ENCODE measurements at places on chromosomes 16 and 17. TPM values are rescaled to one million over a fixed set of nuclear protein-coding genes. Genes with fewer than 3 reads are reported as not detected.

The EPOP gene
- 2.9 TPM for total RNA-seq

DNA sequence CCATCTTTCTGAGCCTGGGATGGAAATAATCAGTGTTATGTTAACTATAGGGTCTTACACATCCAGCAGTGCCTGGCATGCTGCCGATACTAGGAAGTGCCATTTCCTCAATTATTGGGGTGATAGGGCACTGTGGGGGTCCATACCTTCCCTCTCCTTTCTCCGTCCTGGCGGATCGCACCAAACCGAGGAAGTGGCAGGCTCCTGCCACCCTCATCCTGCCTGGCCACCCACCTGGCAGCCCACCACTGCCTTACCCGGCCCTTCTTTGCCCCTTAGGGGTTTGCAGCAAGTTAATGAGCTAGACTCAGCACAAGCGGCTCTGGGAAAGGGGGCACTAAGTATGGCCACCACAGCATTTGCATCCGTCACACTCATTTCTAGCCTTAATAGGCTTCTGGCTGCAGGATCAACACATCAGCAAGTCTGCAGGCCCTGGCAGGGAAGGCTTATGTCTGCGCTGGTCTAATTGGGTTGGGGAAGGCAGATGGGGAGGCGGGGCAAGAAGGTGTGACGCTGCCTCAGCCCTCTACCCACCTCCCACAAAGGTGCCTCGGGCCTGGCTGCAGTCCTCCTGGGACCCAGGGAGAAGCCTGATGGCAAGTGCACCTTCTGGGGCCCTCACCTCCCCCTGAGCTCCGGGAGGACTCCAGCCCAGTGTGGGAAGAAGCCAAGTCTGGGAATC, 28.6 kb downstream of the DCAKD start:
- no peak for DNase-seq

The KCNJ2 gene
- 6.7 TPM for total RNA-seq

- no peak for DNase-seq
Observed at GRCh38 chr16:50298075-50298460, 31.7 kb downstream of the ADCY7 start.

DNA sequence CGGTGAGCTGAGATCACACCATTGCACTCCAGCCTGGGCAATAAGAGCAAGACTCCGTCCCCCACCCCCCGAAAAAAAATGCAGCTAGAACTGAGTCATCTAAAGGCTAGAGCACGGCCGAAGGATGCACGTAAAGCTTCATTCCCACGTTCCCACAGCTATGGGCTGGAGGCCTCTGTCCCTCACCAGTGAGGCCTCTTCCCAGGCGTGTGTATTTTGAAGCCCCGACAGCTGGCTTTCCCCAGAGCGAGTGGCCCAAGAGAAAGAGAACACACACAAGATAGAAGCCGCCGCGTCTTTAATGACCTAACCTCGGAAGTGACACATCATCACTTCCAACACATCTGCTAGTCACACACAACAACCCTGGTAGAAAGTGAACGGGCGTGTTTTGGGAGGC, 6.6 kb upstream of the KCTD5 start:
- DNase-seq = no peak

DNA sequence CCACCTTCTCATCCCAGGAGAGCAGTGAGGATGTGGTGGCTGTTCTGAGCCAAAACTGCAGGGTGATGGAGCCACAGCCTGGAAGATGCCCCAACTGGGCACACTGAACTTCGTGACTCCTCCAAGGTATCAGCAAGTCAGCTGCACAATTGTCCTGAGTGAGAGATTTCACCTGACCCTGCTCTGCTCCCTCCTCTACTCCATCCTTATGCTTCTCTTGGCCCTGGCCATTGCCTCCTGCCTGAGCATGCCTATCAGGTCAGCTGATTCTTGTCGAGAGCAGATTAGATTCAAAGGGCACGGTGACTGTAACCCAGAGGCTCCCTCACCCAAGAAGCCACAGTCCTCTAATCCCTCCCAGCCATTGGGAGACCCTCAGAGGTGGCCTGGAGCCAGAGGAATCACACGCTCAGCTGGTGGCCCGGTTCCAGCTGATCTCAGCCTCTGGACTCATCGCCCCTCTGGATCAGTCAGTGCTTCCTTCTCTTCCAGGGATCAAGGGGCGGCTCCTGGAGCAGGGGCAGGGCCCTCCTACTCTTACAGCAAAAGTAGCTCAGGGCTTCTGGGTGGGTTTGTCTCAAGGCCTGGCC, 7.0 kb upstream of the CYB561 start:
- DNase-seq = no peak

DNA sequence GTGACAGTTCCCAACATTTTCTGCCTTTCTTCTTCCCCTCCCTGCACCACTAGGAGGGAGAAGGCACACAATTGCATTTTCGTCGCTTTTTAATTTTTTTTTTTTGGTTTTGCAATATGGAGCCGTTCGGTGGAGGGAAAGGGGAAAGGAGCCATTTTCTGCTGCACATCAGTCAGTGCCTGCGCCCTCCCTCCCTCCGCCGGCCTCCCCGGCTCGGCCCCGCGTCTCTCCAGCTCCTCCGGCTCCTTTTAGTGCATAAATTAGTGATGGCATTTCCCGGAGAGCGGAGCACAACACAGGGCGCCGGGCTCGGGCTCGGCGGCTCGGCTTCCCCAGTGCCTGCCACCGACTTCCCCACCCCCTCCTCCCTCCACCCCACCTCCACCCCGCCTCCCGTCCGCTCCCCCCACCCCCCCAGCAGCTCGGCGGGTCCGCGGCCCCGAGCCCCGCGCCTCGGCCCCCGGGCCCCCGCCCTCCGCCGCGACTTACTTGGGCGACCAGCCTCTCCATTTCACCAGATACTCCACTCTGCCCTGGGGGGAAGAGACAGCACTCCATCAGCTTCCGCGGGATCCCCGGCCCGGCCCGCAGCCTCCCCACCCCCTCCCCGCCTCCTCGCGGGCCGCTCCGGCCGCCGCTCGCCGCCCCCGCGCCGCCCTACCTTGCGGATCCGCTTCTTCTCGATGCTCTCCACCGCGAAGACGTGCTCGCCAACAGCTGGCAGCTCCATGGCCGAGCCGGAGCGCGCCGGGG, 542 bp downstream of the CBX4 start:
- DNase-seq = peak; percentile 50

GRCh38 chr17:8158267-8159031, 4.3 kb downstream of the VAMP2 start:
- peak; percentile 95 for DNase-seq

GRCh38 chr17:12024327-12024726, 3.6 kb downstream of the MAP2K4 start:
- DNase-seq = no peak

GRCh38 chr17:290121-290521, 62.5 kb downstream of the RPH3AL start:
- no peak for DNase-seq

The MT1H gene
- not detected for total RNA-seq

DNA sequence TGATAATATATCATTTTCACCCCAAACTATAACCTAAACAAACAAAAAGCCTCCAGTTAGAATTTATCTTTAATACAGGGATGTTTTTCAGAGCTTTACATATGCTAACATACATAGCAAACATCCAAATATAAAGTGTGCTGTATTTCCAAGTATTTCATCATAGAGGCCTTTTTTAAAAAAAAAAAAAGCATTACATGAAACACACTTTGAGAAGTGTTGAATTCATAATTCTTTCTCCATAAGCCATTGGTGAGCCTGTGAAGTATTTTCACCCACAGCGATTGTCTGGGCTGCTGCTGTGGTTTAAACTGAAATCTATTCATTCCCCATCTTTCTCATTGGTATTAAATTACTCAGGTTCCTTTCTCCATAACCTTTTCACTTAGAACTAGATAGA, 503.4 kb upstream of the CDH8 start:
- no peak for DNase-seq

- DNase-seq = peak; percentile 38
Observed at GRCh38 chr17:75783803-75784472, 668 bp upstream of the UNK start.

The PDILT gene
- not detected for total RNA-seq

The EVI2A gene
- total RNA-seq = 3.0 TPM

The NPTX1 gene
- not detected for total RNA-seq

The MSLN gene
- not detected for total RNA-seq

GRCh38 chr16:68136515-68136914, 51.3 kb downstream of the NFATC3 start:
- DNase-seq = no peak

DNA sequence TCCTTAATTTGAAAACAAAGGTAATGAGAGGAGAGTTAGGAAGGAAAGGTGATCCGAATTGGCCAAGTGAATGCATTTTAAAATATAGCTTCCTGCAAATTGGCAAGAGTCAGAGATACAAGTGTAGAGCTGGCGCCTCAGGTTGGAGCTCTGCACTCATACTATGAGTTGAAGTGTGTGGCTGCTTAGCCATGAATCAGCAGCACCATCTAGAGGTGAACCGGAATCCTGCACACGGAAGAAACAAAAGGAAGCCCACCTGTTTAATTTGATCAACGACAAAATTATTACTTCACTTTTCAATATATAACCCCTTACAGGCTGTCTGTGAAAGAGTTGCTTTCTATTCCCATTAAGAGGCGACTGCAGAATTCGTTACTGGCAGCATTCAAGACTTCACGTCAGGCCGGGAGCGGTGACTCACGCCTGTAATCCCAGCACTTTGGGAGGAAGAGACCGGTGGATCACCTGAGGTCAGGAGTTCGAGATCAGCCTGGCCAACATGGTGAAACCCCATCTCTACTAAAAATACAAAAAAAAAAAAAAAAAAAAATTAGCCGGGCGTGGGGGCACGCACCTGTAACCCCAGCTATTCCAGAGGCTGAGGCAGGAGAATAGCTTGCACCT, 1253.7 kb upstream of the CDH8 start:
- DNase-seq = peak; percentile 58

GRCh38 chr17:27762527-27763305, 37.6 kb downstream of the NOS2 start:
- DNase-seq = peak; percentile 59

- DNase-seq = no peak
Observed at GRCh38 chr16:9136596-9136995, 45.2 kb downstream of the HAPSTR1 start.

The KRTAP3-1 gene
- total RNA-seq = not detected

DNA sequence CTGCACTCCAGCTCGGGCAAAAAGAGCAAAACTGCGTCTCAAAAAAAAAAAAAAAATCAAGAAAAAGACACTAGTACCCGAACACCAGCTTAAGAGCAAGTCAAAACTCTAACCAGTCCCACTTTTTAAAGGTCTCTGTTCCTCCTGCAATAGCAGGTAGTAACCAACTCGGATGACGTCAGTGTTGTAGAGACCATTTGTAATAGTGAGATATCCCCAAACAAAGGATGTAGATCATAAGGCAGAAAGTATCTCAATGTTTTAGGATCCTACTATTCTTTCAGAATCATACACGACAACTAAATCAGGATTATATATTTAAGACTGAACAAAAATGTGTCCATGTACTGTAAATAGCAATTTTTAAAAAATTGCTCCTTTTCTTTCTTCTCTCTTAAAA, 2.4 kb downstream of the JPT1 start:
- DNase-seq = no peak

- DNase-seq = no peak
Observed at GRCh38 chr16:1999866-2000514, 9.6 kb downstream of the ZNF598 start.

DNA sequence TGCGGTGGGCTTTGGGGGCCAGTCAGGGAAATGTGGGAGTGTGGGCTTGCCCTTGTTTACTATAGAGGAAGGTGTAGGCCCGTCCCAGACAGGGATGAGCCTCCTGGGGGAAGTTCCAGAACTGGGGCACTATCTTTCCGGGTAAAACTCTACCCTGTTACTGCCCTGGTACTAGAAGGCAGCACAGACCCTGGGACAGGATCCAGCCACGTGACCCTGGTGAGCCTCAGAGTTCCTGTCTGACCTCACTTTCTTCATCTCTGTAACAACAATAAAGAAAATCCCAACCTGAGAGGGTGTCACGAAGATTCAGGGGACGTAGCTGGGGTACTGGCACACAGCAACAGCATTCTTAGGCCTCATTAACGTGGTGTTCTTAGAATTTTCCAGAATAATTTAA, 239.6 kb upstream of the FOXF1 start:
- DNase-seq = no peak

The SDF2 gene
- 29.9 TPM for total RNA-seq

The CCL17 gene
- not detected for total RNA-seq

The DLX4 gene
- total RNA-seq = not detected

The KRT28 gene
- total RNA-seq = not detected

The C16orf92 gene
- total RNA-seq = not detected

DNA sequence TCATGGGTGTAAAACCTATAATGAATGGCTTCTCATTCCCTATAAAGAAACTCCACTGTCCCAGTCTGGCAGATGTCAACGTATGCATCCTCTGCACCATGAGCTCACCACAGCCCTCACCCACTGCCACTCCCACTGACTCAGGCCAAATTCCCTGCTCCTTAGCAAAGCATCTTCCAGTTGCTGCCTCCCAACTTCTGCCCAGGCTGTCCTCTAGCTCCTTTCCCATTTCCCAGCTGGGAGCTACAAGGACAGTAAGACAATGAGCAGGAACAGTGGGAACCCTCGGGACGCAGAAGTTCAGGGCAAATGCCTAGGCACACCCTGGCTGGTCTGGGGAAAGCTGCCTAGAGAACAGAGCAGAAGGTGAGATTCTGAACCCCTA, 9.1 kb upstream of the THAP11 start:
- DNase-seq = no peak

Measured in right cardiac atrium (tissue), 5 donors.